Pulmonary artery endothelial cell (primary cell): ENCODE measurements at places on chromosomes 2 and 18.

GRCh38 chr2:641872-642815 lies 35.1 kb downstream of the TMEM18 start:
- DNase-seq: no peak

- DNase-seq: no peak
Measured at GRCh38 chr2:25304826-25305596, 36.7 kb downstream of the DNMT3A start.

DNA sequence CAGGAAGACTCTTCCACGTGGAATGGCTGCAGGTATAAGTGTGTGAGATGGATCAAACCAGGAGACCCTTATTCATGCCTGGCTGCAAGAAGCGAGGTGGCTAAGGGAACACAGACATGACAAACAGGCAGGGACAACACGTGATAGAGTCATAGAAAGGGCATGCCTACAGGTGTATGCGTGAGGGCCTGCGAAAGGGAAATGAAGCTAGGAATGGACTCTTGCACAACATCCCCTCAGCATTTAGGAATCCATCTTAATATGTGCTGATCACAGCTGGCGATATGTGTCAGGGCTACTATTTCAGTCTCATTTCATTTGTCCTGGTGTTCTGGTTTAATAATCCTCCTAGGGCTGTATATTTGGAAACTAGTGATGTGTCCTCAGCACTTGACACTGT lies 291.2 kb downstream of the MYT1L start:
- no peak for DNase-seq

DNA sequence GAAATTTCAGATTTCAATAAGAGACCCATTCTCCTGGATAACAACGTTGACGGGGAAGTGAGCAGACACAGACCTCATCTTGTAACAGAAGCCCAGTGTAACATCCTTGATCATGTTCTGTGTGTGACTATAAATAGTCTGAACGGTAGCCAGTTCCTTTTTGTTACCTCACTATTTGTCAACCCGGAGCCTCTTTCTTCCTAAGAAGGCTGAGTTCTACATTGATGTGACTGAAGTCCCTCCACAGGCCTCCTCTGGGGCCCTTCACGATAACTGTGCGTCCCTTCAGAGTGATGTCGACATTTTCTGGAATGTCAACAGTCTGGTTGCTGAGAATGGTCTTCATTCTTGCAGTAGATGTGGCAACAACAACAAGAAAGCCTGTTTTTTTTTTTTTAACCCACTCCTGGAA lies 6.3 kb upstream of the PLEKHM3 start:
- DNase-seq: no peak
